NCI-H1417 treated with DMSO at 0.1 percent for 48 hours (cell line): ENCODE measurements at places on chromosomes 12 and 14.

DNA sequence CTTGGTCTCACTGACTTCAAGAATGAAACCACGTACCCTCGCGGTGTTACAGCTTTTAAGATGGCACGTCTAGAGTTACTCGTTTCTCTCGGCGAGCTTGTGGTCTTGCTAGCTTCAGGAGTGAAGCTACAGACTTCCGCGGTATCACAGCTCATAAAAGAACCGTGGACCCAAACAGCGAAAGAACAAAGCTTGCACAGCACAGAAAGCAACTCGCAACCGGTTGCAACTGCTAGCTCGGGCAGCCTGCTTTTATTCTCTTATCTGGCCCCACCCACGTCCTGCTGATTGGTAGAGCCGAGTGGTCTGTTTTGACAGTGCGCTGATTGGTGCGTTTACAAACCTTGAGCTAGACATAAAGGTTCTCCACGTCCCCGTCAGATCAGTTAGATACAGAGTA, 4.2 kb upstream of the CLEC4C start:
- DNase-seq: no peak

- no peak for DNase-seq
Observed at GRCh38 chr12:46985816-46986215, 93.6 kb upstream of the PCED1B start.

GRCh38 chr12:122097584-122097926, 19.0 kb downstream of the MLXIP start:
- no peak for DNase-seq

DNA sequence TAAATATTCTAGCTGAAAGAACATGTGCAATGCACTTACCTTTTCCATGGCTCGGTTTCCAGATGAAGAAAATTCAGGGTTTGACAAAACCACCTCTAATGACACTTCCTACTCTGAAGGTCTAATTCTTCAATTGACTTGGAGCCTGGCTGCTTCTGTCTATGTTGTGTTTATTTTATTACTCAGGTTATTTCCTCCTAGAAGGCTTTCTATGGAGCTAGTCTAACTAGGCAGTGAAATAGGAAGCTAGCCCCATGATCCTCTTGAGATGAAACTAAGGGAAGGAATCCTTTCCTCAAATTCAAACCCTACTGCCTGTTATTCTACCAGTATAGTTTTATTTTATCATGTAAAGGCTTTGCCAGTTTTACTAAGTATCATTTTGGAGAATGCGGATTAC, 20.9 kb upstream of the IFNG-AS1 start:
- DNase-seq: no peak

- DNase-seq: no peak
Observed at GRCh38 chr14:48963231-48963790, 622.9 kb downstream of the RPS29 start.

DNA sequence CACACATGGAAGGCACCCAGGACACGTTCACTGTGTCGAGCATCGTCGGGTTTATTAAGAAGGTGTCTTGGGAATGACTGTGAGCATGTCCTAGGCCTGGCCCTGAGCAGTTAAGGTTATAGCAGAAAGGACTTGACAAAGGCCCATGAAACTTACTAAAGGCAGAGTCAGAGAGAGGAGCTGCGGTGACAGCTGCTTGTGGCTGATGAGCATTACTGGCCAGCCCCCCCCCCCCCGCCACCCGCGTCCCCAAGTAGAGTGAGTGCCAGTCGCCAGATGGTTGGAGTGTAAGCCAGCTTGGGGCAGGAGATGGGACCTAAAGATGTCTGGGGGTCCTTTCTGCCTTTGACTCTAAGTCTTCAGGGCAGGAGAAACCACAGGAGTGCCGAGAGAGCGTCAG, 169.9 kb downstream of the TSPAN9 start:
- DNase-seq: no peak

DNA sequence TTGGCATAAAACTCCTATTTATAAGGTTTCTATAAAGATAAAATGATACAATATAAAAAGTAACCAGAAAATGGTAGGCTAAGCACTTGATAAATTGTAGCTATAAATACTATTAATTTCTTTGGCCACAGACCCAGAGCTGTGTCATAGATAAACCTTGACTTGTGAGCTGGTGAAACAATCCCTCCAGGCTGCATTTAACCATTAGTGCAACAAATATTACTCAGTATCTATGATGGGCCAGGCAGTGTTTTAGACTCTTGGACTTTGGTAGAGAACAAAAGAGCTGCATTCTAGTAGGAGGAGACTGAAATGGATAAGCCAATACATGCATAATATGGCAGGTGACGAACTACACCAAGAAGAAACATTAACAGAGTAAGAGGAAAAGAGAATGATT, 178.1 kb downstream of the BTG1 start:
- DNase-seq: no peak

DNA sequence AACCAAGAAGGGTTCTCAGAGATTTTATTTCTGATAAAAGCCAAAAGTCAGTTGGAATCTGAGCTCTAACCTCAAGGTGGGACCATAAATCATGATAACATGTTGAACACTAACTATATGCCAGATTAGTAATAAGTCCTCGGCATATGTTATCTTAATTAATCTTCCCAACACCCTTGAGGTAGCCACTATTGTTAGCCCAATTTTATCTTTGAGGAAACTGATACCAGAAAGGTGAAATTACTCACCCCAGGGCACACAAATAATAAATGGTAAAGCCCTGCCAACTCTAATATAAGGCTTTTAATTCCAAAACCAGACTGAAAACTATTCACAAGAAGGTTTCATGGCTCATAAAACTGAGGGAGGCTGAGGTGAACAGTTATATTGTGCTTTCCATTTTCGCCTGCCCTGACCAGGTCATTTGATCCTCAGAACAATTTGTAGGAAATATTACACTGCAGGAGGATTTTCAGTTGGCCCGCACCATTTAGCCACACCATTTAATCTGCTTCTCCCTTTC, 16.1 kb upstream of the NUAK1 start:
- DNase-seq: no peak

- no peak for DNase-seq
Observed at GRCh38 chr12:98955284-98955683, 310.2 kb downstream of the APAF1 start.

- no peak for DNase-seq
Observed at GRCh38 chr14:22099942-22100763, 426.5 kb upstream of the OR4E1 start.

GRCh38 chr14:90551070-90551704, 154.4 kb downstream of the CALM1 start:
- no peak for DNase-seq

DNA sequence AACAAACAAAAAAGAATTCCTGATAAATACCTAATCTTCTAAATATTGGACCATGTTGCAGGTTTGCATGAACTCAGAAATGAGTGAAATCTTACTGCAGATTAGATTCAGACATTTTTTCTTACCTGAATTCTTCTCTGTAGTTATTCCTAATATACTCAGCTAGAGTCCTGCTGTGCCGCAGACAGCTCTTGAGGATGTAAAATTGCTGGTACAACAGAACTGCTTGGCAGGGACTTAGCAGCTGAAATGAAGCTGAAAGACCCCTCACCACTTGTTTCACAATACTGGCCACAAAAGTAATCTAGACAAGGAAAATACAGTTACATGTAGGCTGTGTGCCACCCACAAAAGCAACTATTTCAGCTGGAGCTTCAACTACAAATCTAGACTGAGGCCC, 48.3 kb upstream of the KICS2 start:
- DNase-seq: no peak

GRCh38 chr14:29042551-29042950, 276.0 kb downstream of the FOXG1 start:
- no peak for DNase-seq

DNA sequence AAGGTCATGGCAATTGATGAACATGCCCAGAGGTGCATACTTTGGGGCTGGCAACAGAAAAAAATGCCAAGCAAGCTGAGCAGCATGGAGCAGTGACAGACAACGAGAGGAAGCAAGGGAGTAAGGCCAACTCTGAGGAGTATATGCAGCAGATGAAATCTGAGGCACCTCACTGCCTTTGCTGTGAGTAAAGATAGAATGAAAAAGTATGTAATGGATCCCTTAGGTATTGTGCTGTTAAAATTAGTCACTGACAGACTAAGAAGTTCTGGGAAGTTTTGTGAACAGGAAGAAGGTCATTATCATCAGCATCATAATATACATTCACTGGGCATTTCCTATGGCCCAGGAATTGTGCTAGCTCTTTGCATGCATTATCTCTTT, 269.9 kb downstream of the DUSP6 start:
- no peak for DNase-seq

GRCh38 chr12:90512518-90512917, 442.5 kb downstream of the CCER1 start:
- no peak for DNase-seq

- no peak for DNase-seq
Observed at GRCh38 chr12:76074701-76075336, 9.7 kb downstream of the NAP1L1 start.

DNA sequence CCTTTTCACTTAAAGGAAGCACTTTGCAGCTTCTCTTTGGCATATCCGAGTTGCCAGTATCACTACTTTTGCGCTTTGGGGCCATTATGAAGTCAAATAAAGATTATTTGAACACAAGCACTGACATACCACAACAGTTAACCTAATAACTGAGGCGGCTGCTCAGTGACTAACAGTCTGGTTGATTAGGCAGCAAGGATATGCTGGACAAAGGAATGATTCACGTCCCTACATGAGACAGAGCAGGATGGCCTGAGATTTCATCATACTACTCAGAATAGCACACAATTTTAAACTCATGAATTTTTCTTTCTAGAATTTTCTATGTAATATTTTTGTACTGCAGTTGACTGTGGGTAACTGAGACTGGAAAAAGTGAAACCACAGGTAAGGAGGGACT, 56.9 kb upstream of the E2F7 start:
- DNase-seq: no peak

GRCh38 chr12:107533218-107533617, 152.4 kb upstream of the PWP1 start:
- DNase-seq: no peak

GRCh38 chr12:14959463-14959862, 1.9 kb downstream of the ARHGDIB start:
- DNase-seq: no peak

DNA sequence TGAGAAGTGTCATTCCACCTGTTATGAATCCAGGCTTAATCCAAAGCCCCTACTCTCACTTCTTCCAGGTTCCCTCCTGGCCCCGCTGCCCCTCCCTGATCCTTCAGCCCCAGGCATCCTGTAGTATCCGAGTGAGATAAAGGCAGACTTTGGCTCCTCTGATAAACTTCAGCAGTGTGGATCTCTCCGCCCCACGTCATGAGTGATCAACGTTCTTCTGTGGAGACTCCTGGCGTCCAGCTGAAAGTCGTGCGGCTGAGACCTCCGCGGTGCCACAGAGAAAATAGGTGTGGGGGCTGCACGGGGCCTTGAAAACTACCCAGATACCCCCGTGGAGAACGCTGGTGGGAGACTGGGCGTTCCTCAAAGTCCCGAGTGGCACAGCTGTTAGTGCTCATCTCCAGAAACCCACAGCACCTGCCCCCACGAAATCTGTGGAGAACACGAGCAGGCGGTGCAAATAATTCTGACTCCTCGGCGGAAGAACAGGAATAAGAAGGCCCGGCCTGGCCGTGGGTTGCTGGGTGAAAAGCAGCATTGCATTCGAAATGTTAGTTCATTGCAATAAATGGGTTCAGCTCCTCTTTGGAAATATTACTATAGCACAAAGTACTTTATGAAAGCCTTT, 180.0 kb upstream of the RGS6 start:
- no peak for DNase-seq

DNA sequence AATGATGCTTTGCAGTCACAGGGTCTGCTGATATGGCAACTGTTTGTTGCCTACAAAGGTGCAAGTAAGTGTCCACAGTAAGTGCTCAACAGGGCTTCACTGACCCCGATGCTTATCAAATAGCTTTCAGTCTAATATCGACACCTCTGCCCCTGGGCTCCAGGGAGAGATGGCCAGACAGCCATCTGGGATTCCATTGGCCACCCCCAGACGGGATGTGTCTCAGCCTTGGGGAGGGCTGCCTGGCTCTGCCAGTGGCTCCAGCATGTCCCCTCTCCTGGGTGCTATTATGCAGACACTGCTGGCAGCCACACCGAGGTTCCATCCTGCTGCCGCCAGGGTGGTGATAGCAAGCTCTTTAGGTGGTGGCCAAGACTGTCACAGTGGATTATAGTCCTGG, 57.4 kb downstream of the DGLUCY start:
- DNase-seq: no peak

DNA sequence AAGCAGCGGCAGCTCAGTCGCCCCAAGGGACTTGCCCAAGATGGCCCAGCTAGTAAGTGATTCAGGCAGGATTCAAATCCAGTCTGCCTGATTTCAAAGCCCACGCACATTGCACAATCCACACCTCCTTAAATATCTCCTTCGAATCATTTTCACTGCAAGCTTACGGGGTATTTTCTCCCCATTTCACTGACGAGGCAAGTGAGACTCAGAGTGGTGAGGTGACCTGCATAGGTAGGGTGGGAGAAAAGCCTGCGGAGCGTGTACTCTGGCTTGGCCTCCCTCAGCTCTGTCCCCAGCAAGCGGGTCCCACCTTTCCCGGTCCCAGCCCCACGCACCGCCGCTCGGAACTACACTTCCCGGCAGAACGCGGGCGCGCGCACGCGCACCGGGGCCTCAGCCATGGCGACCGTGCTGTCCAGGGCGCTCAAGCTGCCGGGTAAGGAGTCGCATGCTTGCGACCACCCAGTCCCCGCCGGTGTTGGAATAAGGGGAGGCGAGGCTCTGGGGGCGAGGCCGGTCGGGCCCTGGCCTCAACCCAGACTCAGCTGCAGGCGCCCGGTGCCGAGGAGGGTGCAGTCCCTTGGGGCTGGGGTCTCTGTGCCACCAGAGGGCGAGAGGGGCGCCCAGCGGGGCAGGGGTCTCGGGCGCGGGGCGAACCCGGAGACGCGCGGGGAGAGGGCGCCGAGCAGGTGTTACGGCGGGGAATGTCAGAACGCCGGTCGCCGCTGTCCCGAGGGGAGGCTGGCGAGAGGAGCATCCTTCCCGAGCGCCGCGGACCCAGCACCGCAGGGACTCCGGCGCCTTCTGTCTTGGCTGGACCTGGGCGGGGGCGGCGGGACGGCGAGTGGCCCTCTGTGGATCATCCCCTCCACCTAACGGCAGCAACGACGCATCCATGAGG, at the start of gene FAM234B:
TSS of gene FAM234B (plus strand) at position 380 of the 904 bp plus-strand sequence. CDS start at position 403, 23 bp downstream.
- peak; percentile 35 for DNase-seq
